Activated CD8-positive, alpha-beta memory T cell treated with anti-CD3 and anti-CD28 coated beads, Interleukin-2, amount 10 ng/mL, durations not matched to agents 7 days and 5 days (primary cell): ENCODE measurements at places on chromosomes 13 and 19. TPM values are rescaled to one million over a fixed set of nuclear protein-coding genes. Genes with fewer than 3 reads are reported as not detected.

GRCh38 chr19:8571006-8571411, 6.2 kb downstream of the MYO1F start:
- peak; percentile 89 for DNase-seq

GRCh38 chr19:43682824-43683661, 13.1 kb upstream of the PLAUR start:
- DNase-seq: no peak

- DNase-seq: peak; percentile 63
Measured at GRCh38 chr19:46840498-46840942, 10.1 kb downstream of the AP2S1 start.

DNA sequence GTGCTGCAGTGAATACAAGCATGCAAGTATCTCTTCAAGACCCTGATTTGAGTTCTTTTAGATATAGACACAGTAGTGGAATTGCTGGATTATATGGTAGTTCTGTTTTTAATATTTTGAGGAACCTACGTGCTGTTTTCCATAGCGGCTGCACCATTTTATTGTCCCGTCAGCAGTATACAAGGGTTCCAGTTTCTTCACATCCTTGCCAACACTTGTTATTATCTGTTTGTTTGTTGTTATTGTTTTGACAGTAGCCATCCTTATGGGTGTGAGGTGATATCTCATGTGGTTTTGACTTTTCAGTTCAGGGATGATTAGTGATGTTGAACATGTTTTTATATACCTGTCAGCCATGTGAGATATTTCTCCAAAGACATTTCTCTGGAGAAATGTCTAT, 53.2 kb downstream of the TNFRSF19 start:
- no peak for DNase-seq

DUXA gene
- total RNA-seq: not detected

GRCh38 chr19:30351774-30352173, 20.4 kb upstream of the ZNF536 start:
- DNase-seq: no peak

DNA sequence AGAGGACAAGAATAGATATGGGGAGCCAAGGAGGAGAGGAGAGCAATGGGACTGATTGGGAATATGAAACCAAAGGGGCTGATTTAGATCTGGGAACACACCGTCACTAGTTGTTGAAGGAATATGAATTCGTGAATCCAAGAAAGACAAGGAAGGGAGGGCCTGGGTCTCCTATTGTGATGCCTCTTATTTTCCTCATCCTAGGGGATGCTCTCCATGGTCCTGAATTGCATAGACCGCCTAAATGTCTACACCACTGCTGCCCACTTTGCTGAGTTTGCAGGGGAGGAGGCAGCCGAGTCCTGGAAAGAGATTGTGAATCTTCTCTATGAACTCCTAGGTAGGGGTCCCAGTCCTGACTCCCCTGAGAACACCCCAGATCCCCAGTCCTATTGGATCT, 21.5 kb downstream of the RYR1 start:
- DNase-seq: no peak

GRCh38 chr13:32310134-32310706, 4.9 kb downstream of the ZAR1L start:
- DNase-seq: no peak

ALOX5AP gene
- 220 TPM for total RNA-seq

GRCh38 chr19:32220951-32221350, 124.5 kb upstream of the ZNF507 start:
- DNase-seq: no peak

DNA sequence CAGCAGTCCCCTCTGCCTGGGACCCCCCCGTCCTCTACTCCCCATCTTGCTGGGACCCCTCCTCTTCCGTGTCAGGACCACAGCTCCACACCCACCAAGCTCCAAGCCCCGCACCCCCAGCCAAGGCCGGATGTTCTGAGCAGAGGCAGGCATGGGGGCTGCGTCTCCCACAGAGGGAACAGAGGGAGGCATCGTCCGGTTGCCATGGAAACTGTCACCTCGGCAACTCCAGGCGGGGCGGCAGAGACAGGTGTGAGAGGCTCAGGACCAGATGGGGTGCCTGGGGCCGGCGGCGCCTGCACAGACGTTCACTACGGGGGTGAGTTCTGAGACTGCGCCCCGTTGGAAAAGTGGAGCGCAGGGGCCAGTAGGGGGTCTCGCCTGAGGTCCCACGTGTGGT, 5.4 kb downstream of the RNU6-9 start:
- DNase-seq: no peak

DNA sequence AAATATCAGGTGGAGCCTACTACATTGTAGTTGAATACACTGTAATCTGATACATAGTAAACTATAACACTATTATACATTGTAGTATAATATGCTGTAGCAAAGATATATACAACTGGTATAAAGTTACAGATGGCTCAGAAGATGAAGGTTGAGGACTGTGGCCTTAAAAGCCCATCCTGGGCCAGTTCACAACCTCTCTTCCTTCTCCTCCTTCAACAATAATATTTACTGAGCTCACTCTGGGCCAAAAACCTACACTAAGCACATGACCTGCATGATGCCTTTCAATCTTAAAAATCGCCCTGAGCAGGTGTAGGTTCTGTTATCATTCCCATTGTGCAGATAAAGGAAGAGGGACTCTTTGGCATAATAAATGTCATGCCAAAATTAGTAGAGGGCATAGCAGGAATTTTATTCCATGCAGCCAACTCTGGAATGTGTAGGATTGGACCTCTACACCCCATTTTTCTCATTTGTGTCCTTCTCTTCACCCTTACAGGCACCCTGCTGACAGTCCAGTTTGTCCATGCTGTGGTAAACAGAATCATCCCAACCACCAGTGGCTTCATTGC, 14.6 kb upstream of the SIN3B start:
- no peak for DNase-seq

GRCh38 chr13:42798118-42798517, 16.7 kb downstream of the FAM216B start:
- DNase-seq: no peak

TINCR gene
- total RNA-seq: 0.79 TPM

DNA sequence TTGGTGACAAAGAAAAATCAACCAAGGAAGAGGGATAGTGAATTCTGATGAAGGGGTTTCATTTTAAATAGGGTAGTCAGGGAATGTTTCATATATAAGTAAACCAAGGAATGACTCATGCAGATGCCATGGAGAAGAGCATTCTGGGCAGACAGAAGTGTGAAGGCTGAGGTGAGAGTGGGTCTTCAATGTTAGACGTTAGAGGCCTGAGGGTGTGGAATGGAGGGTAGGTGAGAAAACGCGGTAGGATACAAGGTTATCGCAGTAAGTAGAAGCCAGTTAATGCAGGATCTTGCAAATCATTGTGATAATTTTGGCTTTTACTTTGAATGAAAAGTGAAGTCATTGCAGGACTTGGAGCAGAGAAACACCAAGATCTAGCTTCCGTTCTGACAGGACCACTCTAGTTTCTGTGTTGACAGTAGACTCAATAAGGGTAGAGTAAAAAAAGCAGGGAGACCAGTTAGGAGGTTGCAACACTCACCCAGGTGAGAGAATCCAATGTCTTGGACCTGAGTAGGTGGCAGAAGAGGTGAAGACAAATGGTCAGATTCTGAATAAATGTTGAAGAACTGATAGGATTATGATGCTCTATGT, 225.2 kb upstream of the TMTC4 start:
- DNase-seq: no peak

DNA sequence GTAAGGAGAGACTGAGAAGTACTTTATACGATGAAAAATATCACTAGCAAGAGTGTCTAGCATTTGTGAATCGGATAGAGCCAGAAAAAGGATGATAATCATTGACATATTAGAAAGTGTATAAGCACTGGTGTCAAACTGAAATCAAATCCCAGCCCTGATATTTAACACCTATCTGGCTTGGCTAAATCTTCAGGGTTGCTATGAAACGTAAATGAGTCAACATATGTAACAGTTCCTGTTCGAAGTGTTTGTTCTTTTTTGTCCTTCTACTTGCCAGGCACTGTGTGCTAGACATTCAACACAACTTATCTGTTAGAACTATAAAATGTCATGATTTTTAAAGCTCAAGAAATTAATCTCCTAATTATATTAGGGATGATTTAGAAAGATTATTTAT, 40.8 kb downstream of the SERPINE3 start:
- no peak for DNase-seq

HSD17B14 gene
- 0.38 TPM for total RNA-seq

DNA sequence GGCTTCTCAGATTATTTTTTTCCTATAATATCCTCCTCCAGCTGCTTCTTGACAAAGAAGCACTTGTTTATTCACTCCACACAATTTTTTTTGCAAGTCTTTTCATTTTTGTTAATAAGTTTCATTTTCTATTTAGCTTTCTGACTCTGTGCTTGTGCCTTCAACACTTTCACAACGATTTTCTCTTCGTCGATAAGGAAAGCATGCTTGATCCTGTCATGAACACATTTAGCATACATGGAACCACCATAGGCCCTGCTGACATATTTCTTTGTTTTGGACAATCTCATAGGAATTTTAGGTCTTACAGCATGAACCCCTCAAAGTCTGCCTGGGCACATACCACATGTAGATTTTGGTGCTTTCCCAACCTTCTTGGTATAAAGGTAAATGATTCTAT, 346.0 kb downstream of the KCNRG start:
- no peak for DNase-seq
